ENCODE measurements at places on chromosomes 11 and 22.

DNA sequence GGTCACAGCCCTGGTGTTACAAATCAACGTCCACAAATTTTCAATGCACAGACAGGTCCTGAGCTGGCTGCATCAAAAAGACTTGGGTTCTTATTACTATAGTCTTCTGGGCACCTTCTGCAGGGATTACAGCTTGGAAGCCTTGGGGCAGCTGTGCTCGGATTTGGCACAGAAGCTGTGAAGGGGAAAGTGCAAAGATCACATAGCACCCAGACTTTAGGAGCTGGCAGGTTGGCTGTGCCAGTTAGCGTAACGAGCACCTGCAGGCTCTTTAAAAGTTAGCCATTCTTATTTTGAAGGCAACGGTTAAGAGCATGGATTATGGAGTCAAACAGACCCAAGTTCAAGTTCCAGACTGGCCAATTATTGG is 100.4 kb downstream of the ARL14EP start:
- no peak for DNase-seq

DNA sequence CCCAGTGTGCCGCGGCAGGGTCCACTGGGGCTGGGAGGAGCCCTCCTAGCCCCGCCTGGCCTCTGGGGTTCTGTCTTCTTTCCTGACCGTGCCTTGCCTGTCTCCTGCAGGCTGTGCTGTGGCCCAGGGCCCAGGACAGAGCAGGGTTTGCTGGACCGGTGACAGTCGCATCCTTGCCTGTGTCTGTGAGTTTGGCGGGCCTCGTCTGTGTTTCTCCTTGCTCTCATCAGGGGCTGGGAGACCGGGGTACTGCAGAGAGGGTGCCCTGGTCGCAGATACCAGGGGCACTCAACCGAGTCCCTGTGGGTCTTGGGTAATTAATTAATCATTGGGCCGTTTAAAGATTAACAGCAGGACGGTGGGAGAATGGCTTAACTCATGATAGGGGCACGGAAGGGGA is 29.9 kb downstream of the RPL3 start:
- no peak for DNase-seq

GRCh38 chr11:44831605-44832394 is 105.0 kb downstream of the TSPAN18 start:
- no peak for DNase-seq

DNA sequence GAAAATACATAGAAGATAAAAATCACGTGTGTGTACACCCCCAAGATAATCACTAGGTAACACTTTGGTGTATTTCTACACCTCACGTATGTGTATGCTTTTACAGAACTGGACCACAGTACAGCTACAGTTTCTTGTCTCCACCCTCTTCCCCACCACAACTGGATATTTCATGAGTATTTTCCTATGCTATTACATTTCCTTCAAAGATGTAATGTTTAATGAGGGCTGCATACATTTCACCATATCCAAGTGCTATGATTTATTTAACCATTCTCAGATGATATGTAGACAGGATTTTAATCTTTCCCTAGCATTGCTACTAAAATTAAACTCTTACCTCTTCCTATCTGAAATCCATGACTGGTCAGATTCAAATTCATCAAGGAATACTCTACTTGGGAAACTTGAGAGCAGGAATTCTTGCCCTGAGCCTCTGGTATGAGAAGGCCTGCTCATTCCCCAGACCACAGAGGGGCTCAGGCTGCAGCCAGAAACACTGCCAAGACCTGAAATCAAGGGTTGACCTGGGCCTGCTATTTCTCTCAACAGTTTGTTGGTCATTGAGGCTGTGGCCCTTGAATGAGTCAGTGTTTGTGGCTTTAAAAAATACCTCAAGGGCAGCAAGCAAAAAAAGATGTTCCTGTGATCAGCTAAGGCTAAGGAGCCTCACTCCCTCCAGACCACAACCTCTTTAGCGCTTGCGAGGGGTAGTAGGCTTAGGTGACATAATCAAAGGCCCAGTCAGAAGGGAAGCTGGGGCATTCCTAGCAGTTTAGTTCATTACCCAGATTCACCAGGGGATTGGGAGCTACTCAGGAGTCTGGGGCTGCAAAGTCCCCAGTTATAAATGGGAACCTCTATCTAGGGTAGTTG is 55.5 kb downstream of the ABTB2 start:
- DNase-seq = peak; percentile 81

GRCh38 chr11:69462106-69462951 is 19.1 kb upstream of the LINC01488 start:
- peak; percentile 50 for DNase-seq

- no peak for DNase-seq
These were observed 102.0 kb downstream of the TBC1D22A start for GRCh38 chr22:46864314-46865051.

- no peak for DNase-seq
These were observed 12.6 kb downstream of the SULT4A1 start for GRCh38 chr22:43849731-43850130.
